ENCODE measurements at places on chromosomes 1 and 21.

DNA sequence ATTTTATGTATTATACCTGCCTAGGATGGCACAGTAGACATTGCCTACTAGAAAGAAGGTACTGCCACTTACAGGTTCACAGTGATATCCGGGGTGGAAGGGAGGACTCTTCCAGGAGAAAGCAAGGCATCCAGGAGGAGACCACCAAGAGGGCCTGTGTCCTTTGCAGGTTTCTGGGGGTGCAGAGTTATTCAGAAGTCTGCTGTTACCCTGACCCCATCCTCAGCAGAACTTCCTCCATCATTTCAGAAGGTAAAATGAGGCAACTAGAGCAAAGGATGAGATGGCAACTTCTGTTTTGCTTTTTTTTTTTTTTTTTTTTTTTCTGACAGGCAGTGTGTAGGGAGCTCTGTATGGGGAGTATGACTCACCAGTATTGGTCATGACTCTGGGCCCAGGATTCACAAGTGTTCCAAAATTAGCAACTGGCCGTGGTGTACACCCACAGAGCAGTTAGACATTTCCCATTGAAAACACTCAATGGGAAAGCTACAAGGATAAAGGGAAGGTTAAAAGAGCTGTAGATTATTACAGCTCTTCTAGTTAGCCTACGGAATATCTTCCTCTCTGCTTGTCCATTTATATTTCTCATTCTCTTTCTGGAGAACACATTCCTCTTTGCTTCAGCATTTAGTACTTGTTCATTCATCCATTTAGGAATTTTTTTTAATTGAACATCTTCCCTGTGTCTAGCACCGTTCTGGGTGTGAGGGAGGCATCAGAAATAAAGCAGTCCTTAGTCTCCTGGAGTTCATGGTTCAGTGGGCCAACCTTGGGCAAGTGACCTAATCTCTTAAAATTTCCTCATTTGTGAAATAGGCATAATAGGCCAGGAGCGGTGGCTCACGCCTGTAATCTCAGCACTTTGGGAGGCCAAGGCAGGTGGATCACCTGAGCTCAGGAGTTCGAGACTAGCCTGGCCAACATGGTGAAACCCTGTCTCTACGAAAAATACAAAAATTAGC, 50.5 kb upstream of the PPP2R5A start:
- no peak for DNase-seq

GRCh38 chr1:13921190-13921589, 221.2 kb downstream of the PRDM2 start:
- no peak for DNase-seq

DNA sequence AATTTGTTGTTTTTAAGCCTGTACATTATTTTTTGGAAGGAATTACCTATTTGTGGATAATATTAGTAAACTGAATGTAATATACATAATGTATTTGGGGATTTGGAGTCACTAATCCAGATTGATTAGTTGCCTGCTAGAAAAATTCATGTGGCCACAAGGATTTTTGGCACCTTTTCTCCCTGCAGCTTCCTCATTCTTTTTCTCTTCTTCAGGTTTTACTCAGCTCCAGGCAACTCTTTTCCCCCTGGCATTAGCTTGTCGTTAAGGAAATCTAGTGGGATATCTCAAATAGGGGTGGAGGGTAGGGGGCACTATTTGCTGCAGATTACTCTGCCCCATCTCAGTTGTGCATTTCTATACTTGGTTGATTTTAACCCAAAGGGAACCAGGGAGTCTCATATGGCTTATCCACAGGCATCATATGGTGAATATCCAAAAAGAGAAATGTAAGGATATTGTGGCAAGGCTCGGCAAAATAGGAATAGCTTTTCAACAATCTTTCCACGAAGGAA, 203.1 kb downstream of the NFIA start:
- no peak for DNase-seq

DNA sequence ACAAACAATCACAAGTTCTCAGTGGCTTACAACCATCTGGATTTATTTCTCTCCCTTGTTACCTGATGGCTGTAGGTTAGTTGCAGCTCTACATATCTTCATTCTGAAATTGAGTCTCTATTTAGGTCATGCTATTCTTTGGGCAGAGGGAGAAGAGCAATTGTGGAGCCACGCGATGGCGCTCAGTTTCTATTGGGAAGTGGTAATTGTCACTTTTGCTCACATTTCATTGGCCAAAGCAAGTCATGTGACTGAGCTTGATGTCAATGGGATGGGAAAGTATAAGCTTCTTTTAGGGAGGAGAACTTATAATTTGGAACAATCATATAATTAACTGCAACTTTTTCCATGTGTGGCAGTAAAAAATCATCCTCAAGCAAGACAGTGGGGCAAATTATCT, 166.5 kb downstream of the LMO4 start:
- no peak for DNase-seq

DNA sequence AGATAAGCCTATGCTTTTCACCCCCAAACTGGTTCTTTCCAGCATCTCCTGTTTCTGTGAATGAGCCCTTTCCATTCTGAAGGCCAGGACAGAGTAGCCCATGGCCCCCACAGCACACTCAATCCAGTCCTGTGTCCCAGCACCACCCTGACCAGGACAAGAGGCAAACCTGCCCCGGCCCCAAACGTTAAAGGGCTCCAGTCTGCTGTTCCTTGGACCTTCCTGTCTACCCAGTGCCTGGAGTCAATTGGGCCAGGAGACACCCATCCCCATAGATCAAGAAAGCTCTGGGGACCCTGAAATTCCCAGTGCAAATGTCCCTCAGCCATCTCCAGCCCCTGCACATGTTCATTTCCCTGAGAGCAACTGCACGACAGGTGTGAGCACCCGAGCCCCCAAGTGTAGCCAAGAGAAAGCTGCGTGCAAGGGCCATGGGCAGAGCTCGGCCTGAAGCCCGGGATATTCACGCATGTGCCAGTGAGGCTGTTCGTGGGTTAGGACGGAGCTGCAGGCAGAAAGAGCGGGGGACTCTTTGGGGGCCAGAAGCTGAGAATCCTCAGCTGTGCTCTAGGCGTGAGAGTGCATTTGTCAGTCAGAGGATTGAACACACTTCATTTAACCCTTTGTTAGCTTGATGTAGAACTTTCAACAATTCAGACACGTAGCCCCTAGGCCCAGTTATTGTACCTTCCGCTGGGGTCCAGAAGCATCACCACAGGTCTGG, 4.2 kb upstream of the RIPK4 start:
- DNase-seq, result no peak

DNA sequence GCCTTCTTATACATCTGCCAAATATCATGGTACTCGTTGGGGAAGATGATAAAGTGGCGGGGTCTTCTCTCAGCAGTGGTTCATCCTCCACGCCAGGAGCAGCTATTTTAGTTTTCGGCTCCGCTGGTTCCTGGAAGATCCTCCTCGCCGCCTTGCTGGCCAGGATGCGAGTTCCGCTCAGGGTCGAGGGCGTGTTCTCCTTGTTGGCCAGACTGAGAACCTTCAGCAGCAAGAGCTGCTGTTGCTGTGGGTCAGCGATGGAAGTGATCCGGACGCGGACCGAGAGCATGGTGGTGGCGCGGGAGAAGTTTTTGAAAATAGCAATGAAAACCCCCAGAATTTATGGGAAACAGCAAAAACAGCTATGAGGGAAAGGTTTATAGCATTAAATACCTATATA, 11.4 kb upstream of the CFAP126 start:
- no peak for DNase-seq

DNA sequence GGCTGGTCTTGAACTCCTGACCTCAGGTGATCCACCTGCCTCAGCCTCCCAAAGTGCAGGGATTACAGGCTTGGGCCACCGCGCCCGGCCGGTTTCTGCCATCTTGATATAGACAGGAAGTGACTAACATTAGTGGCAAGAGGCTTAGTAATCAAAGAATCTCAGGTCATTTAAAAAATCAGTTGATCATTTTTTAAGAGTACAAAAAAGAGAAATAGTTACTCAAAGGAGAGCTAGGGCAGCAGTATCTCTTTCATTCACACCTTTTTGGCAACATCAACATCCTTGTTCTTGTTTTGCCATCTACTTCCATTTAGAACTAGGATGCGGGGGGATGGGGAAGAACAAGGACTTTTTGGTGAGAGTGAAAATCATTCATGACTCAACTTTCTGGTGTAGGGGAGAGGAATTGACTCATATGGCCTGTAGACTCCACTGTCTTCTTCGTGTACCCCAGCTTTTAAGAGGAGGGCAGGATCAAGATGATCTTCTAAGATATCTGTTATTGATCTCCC, 8.8 kb downstream of the FCRLB start:
- no peak for DNase-seq

- no peak for DNase-seq
Measured at GRCh38 chr1:35406103-35406502, 137.6 kb downstream of the ZMYM4 start.

DNA sequence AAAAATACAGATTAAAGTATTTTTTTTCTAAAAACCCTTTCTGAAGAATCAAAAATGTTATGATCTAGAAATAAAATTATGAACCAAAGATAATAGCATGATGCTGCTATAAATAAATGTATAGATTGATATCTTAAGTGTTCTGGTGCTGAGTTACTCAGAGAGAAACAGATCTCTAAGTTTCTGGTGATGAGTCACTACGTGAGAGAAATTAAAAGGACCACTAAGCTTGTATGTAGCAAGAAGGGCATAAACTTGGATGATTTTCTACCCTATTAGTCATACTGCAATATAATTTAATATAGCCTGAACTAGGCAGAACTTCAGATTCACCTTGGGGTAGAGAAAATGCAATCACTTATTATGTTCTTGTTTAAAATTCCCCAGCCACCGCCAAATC, 514.8 kb downstream of the AMY1C start:
- DNase-seq, result no peak

GRCh38 chr1:155678027-155678426, 10.5 kb downstream of the YY1AP1 start:
- DNase-seq, result no peak

GRCh38 chr1:3556336-3556735, 55.0 kb downstream of the MEGF6 start:
- no peak for DNase-seq

DNA sequence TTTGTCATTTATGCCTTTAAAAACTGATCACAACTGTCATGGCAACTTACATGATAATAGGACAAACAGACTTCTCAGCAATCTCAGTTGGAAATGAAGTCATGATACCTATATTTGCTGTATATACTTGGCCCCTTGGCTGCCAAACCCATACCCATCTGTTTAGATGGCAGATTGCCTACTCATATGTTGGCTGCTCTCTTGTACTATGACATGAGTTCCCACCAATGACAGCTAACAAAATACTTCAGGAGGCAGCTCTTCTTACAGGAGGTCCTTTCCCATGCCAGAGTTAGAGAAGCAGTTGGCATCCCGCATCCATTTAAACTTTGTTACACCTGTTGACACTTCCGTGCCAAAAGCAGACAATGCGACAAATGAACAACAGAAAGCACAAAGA, 603.1 kb upstream of the ADGRL2 start:
- no peak for DNase-seq

DNA sequence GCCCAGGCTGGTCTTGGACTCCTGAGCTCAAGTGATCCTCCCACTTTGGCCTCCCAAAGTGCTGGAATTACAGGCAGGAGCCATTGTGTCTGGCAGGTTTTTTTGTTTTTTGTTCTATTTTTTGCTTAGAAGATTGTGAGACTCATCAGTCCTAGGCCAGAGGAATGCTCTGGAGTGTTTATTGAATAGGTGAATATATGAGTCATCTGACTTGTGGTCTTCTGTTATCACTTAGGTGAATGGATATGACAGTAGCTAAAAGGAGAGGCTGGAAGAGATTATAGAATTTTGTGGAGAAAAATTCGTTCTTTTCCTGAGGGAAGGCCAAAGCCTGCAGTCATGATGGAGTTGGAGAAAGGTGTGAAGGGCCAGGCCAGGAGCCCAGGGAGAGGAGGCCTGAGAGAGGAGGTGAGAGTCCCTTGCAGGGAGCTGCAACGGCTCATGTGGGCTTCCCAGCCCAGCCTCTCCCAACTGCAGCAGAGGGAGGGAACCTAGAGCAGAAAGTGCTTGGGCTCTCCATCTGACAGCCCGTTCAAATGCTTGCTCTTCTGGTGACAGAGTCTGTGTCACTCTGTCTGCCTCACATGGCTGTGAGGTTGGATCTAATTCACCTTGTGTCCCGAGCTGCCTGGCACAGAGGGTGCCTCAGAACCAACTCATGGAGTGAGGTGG, 31.6 kb upstream of the ACOT11 start:
- DNase-seq, result no peak

GRCh38 chr1:6134741-6135510, 45.2 kb downstream of the CHD5 start:
- no peak for DNase-seq

DNA sequence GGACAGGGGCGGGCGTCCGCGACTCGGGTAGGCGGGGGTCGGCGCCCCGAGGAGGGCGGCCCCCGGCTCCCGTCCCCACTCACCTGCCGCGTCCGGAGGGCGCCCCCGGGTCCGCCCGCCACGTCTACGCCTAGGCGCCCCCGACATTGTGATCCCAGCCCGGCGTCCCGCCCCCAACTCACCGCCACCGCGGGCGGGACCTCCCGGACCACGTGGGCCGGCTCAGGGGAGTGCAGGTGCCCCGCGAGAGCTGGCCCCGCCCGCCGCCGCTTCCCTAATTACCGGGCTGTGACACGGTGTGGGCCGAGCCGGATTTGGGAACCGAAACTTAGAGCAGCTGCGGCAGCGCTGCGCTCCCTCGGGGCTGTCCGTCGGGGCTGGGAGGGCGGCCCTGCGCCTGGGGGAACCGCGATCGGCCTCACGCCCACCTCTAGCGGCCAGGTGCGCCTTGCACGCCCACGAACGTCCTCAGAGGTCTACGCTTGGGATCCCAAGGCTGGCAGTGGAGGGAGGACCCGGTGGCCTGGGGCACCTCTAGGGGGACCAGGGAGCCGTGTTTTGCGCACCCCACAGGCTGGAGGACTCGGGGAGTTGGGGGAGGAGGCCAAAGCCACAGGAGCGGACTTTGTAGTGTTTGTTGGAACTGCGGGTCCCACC, 521 bp upstream of the NADK start:
- peak; percentile 55 for DNase-seq

DNA sequence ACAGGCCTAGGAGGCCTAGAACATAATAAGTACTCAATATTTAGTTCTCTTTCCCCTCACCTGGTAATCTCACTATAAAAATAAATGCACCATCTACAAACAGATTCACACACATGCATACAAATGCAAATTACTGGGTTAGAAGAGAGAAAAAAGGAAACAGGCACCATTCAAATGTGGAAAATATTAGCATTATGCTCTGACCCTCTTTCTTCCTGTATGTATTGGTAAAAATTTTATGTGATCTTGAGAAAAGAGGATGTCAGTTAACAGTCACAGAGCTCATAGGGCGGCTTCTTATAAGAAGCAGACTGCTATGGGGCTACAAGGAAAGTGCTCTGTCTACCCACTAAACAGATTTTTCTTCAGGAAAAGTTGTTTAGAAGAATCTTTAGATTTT, 565.4 kb downstream of the LMO4 start:
- no peak for DNase-seq

Measured in stimulated activated CD8-positive, alpha-beta memory T cell treated with anti-CD3 and anti-CD28 coated beads, Interleukin-4, amount 100 ng/mL, for 1 hour (primary cell).